ENCODE measurements at places on chromosomes 1 and 21.

DNA sequence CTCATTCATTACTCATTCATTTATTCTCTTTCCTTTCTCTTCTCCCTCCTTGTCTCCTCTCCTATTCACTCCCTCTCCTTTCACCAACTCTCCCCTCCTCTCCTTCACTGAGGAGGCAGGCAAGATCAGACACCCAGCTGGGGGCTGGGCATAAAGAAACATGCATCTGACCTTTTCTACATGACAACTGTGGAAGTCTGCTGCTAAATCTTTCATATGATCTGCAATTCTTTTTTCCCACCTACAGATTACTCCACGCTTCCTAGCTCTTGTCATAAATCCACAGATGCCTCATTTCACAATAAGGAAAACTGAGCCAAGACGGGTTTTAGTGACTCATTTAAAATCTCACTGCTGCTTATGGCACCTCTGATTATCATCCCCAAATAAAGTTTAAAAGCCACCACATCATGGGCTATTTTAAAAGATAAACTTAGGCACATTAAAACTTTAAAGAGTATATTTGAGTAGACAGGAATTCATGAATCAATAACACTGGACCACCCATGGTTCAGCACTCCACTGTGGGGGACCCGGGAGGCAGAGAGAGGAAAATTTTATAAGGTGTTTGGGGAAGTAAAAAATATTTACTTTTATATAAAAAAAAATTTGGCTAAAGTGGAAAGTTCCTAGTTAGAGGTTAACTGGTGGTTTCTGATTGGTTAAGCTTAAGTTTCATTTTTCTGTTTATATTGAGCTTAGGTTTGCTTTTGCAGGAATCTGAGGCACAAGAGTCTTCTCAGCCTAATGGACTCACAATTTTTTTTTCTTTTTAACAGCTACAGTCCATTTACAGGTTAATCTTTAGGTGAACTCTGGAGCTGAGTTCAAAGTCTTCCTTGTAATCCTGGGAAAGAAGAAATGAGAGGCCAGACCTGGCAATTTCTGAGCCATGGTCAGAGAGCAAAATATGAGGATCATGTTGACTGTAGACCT is 55.8 kb upstream of the DNAH14 start:
- no peak for DNase-seq

DNA sequence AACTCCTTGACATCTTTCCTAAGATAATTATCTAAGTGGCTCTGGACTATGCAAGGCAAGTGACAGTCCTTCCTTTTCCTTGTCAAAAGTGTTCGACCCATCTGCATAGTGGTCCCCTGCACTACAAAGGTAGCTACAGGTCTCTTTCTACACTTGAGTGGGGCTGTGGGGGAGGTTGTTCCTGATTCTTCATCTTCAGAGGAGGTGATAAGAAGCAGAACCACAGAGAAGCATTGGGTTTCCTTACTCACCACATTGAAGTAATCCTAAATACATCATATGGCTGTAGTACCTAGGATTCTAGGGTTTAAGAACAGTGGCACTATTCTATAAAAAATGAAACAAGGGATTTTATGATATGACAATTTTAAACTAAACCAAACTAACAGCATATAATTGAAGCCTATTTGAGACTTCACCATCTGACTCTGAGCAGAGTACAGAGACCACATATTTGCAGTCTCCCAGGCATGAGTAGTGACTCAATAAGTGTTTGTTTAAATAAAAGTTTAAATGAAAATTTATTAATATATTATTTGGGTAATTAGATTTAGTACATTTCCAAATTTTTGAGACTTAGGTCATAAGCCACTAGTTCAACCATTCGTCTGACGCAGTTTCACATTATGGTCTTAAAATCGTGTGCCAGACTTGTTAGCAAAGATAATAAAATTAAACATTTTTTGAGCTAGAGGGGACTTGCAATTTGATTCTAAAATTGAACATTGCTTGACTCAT is 54.9 kb upstream of the NEK7 start:
- DNase-seq, result no peak

DNA sequence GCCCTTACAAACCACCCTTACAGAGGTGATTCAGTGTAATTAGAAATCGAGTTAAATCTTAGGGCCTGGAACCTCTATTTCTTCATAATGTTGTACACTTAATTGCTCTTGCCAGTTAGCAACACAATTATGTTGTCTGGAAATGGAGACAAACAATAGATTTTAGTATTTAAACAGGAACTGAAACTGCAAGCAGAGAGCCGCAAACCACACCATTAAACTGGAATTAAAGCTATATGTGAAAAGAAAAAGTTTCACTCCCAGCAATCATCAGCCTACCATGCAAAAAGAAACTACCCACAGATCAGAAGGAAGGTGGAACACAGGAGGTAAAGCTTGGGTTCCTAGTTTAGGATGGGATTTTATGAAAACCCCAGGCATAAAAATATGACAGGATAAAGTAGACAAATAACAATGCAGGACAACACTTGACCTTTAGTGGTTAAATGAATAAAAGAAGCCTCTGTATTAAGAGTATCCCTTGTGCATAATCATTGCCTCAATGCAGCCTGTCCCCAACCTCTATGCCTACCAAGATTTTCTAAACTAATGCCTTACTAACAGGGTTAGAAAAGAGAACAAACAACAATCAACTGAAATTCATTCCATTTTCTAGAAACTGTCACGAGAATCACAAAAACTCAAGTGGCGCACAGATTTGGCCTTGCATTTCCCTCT is 304.3 kb upstream of the ESRRG start:
- DNase-seq, result no peak

DNA sequence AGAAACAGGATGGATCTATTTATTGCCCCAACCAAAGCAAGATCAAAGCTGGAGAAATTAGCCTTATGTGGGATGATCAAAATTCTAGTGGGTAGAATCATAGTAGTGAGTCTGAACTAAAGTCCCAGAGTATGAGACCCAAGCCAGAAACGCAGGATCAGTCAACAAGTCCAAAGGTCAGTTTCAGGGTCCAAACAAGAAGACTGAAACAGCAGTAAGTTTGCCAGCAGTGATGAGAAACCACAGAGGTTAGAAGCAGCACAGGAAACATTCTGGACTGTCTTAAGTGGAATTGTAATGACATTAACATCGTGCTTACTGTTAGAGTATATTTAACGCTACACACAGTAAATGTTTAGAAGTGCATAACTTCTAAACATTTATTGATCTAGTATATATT is 251.0 kb downstream of the LRRIQ3 start:
- no peak for DNase-seq

DNA sequence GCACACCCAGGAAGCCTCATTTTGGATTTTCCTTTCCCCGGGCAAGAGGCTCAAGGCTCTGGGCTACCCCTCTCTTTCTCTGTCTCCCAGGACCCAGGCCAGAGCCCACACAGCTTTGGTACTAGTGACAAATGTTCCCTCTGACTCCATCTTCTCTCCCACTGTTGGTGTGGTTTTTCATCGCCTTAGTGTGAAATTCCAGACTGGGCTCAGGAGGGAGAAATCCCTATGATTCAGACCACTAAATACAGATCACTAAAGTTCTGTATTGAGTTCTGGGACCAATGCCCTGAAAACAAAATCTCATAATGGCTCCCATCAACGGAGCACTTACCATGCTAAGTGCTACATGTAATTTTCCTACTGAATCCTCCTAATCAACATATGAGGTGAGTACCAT is 26.1 kb downstream of the IQGAP3 start:
- no peak for DNase-seq

GRCh38 chr1:158179301-158180041 is 1.2 kb upstream of the CD1D start:
- DNase-seq, result no peak

GRCh38 chr1:2204415-2205190 is 10.0 kb upstream of the FAAP20 start:
- peak; percentile 51 for DNase-seq

- DNase-seq, result peak; percentile 13
Observed at GRCh38 chr1:203480525-203481084, 5.0 kb downstream of the PRELP start.

DNA sequence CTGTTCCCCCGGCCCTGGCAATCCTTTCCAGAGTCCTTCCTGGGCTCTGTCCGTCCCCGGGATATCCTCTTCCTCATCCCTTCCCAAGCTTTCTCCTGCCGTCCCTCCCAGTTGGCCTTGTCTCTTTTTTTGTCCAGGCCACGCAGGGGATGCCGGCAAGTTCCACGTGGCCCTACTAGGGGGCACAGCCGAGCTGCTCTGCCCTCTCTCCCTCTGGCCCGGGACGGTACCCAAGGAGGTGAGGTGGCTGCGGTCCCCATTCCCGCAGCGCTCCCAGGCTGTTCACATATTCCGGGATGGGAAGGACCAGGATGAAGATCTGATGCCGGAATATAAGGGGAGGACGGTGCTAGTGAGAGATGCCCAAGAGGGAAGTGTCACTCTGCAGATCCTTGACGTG is 13.4 kb upstream of the SVBP start:
- DNase-seq, result no peak

GRCh38 chr1:89826594-89826993 is 5.8 kb downstream of the LRRC8D start:
- DNase-seq, result no peak

- DNase-seq, result no peak
Observed at GRCh38 chr1:109788695-109789521, 25.2 kb upstream of the EPS8L3 start.

DNA sequence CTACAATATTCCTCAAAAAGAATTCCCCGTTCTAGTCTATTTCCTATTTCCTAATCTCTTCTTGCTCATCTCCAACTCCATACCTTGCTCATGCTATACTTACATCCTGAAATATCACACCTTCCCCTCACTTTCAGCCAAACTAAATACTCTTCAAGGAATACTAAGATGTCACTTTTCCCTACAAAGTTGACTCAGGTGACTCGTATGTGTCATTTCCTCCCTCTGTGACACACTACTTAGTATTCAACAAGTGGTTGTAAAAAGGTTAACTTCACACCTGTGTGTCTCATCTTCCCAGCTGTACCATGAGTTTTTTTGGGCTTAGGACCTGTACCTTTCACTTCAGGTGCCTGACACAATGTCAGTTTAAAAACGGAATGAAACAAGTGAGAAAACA is 81.9 kb upstream of the LBR start:
- no peak for DNase-seq

DNA sequence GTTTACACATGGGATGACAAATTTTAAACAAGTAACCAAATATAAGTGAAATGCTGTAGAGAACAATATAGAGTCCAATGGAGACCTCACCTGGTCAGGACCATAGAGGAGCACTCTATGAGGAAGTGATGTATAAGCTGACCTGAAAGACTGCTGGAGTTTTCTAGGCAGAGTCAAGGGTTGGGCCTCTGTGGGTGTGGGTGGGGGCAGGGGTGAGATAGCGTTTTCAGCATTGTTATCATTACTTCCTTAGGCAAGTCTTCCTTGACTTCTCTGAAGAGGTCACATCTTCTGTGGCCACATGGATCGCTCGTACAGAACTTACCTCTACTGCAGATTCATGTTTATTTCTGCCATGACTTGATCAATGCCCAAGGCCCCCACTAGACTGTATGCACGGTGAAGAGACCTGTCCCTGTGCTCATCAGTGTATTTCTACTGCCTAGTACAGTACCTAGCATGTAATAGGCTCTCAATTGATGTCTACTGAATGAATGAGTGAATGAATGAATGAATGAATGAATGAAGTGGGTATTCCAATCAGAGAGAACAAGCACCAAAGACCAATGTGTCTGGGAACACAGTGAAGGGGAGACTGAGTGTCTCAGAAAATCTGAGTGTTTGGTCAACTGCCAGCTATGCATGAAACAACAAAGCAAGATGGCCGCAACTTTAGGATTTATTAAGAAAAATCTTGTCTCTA is 116.5 kb downstream of the RNF220 start:
- no peak for DNase-seq

GRCh38 chr1:6603238-6603914 is 707 bp upstream of the KLHL21 start:
- no peak for DNase-seq

DNA sequence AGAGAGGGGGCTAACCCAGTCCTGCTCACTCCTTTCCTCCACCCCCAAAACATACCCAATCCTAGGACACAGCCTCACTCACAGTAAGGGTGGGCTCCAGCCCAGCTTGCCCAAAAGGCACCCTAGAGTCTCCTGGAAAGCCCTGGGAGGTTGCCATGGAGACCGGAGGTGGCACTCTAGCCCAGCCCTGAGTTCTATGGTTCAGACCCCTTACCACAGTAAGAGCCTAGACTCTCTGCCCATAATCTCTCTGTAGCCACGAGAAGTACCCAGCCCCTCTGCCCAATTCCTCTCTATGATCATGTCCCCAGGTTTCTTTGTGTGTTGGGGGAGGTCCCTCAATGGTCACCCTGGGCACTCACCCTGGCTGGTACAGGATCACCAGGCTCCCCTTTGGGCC is 14.4 kb downstream of the COL16A1 start:
- DNase-seq, result no peak

- DNase-seq, result no peak
Observed at GRCh38 chr1:30363031-30363430, 360.4 kb downstream of the MATN1 start.

DNA sequence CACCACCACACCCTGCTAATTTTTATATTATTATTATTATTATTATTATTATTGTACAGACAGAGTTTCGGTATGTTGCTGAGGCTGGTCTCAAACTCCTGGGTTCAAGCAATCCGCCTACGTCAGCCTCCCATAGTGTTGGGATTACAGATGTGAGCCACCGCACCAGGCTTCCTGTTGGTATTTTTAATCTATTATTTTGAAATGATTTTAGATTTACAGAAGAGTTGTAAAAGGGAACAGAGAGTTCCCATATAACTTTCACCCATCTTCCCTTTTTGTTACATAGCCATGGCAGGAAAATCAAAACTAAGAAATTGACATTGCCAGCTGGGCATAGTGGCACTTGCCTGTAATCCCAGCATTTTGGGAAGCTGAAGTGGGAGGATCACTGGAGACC is 42.9 kb upstream of the CITED4 start:
- DNase-seq, result no peak

DNA sequence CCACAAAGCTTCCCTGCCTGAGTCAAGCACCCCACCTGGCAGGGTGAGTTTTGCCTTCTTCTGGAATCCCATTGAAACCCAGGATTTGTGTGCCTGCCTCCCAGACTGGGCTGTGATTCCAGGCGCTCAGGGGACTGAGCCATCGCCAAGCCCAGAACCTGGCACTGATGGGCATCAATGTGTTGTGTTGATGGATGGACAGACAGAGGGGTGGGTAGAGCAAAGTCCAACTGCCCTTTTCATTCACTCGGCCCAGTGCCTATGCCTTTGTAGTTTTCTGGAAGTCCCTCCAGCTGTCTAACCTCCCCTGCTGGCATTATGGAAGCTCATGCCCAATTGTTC is 66.0 kb upstream of the LAPTM5 start:
- no peak for DNase-seq

- no peak for DNase-seq
Observed at GRCh38 chr1:15758953-15759661, 512 bp downstream of the FBLIM1 start.

DNA sequence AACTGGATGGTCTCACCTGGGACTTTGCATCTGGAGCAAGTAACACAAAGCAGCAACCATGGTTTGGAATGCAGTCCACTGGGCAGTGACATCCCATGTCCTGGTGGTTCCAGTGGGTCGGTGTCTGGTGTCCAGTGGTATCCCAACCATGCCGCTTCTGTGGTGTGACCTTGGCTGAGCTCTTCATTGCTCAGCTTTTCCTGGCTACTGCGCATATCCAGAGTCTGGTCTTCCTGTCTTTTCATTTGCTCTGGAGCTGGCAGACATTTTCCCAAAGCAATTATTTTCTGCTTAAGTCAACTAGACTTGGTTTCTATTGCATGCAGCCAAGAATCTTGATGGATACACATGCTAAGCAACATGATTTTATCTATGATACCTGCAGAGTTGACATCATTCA is 28.4 kb upstream of the CD2 start:
- DNase-seq, result no peak
